HFFc6 (cell line): ENCODE measurements at places on chromosomes 7 and 10. TPM values are rescaled to one million over a fixed set of nuclear protein-coding genes. Genes with fewer than 3 reads are reported as not detected.

- H3K27ac ChIP-seq: peak overlapping the region; percentile 97
- peaks cover 48% of the 10 kb centered on the region for H3K4me1 ChIP-seq
- no peaks in the 10 kb centered on the region; the same call in 1 of the 2 replicates for H3K27me3 ChIP-seq
- peak overlapping the region; percentile 49; the same call in 1 of the 2 replicates for H3K4me3 ChIP-seq
Measured at GRCh38 chr10:132515811-132516726, 21.5 kb upstream of the INPP5A start.

- H3K27ac ChIP-seq: peak overlapping the region; percentile 81
- peak overlapping the region; percentile 69 for H3K4me3 ChIP-seq
- H3K4me1 ChIP-seq: peaks cover 79% of the 10 kb centered on the region
- peaks cover 32% of the 10 kb centered on the region; the same call in 1 of the 2 replicates for H3K36me3 ChIP-seq
- DNase-seq: no peak
Measured at GRCh38 chr10:74011017-74011416, 13.1 kb downstream of the VCL start.

GRCh38 chr10:71269301-71270288 is 49.5 kb upstream of the SLC29A3 start:
- peaks cover 43% of the 10 kb centered on the region for H3K4me1 ChIP-seq
- H3K27me3 ChIP-seq: peaks cover under 1% of the 10 kb centered on the region; the same call in 1 of the 2 replicates
- no peak overlapping the region for H3K4me3 ChIP-seq
- H3K36me3 ChIP-seq: no peaks in the 10 kb centered on the region
- no peak for DNase-seq

DNA sequence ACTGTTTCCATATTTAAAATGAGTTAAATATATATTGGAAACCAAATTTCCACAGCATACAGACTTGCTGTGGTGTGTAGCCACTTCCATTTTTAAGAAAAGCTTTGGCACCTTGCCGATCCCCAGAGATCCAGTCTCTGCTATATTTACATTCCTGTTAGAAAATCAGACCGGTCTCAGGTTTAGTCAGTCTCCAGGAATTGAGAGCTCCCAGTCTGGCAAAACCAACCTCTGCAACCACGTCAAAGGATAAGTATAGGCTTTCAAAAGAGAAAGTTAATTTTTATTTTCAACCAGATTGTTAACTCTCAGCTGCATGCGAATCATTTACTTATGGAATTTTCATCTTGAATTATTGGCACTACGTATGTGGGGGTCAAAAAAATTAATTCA is 28.2 kb downstream of the PUS7 start:
- peak; percentile 90 for DNase-seq
- no peaks in the 10 kb centered on the region; the same call in 1 of the 2 replicates for H3K27me3 ChIP-seq
- peaks cover 70% of the 10 kb centered on the region for H3K4me1 ChIP-seq
- peak overlapping the region; percentile 83 for H3K4me3 ChIP-seq
- peaks cover 3% of the 10 kb centered on the region; the same call in 1 of the 2 replicates for H3K36me3 ChIP-seq

DNA sequence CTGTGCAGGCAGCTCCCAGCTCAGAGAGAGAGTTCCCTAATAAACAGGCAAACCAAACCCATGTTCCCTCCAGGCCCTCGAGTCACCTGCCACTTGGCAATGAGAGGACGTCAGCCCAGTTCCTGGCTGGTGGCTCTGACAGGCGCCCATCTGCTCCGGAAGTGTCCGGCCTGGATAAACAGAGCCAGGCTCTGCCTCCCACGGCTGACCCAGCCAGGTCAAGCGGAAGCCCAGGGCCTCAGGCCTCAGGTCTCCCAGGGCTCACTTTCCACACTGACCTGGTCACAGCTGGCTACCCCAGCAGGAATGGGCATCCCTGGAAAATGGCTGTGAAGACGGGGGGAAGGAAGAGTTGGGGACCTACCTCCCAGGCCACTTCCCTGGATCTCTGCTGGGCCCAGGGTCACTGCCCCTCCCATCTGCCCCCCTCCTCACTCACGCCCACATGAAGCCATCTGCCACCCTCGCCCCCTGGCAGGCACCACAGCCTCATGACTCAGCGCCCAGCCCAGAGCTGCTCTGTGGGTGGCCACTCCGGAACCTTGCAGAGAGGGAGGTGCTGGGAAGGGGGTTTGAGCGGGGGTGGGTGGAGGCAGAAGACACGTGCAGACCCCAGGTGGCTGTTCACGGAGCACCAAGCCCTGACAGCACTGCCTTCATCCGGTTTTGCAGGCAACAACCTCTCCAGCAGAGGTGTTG is 37.4 kb upstream of the DUSP5 start:
- H3K27ac ChIP-seq: no peak overlapping the region
- H3K4me1 ChIP-seq: peaks cover 45% of the 10 kb centered on the region
- DNase-seq: no peak
- H3K36me3 ChIP-seq: no peaks in the 10 kb centered on the region
- peaks cover 3% of the 10 kb centered on the region for H3K27me3 ChIP-seq

- peaks cover 15% of the 10 kb centered on the region for H3K36me3 ChIP-seq
- H3K4me1 ChIP-seq: peaks cover 34% of the 10 kb centered on the region
- H3K27ac ChIP-seq: peak overlapping the region; percentile 100
- DNase-seq: peak; percentile 23
- peaks cover 6% of the 10 kb centered on the region; the same call in 1 of the 2 replicates for H3K27me3 ChIP-seq
Measured at GRCh38 chr10:18659819-18660535, 746 bp downstream of the ARL5B start.

GRCh38 chr7:29945259-29945809 is 44.3 kb downstream of the SCRN1 start:
- no peak overlapping the region for H3K4me3 ChIP-seq
- H3K4me1 ChIP-seq: peaks cover 18% of the 10 kb centered on the region
- H3K27ac ChIP-seq: no peak overlapping the region

DNA sequence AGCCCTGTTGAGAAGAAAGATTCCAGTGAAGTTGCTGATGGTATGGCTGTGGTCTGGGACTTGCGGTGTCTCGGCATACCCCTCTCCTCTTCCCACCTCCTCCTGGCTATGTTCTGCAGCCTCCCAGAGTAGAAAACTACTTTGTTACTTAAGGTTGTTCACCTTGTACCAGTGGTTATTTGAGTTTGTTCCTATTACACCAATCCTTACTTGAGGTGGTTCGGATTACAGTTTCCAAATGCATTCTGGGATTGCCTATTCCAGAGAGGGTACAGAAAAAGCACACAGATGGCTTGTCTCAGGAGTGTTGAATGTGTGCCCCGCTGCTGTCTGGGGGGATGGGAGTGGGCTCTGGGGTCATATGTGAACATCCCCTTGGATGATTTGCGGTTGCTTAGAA is 6.8 kb upstream of the ZNF783 start:
- H3K27ac ChIP-seq: no peak overlapping the region
- no peak overlapping the region for H3K4me3 ChIP-seq
- no peaks in the 10 kb centered on the region for H3K27me3 ChIP-seq
- no peak for DNase-seq
- H3K4me1 ChIP-seq: peaks cover 23% of the 10 kb centered on the region

GRCh38 chr10:3784510-3785250 is at the start of gene KLF6:
KLF6 (minus strand) TSS chr10:3785209; CDS start chr10:3785014, 195 bp downstream.
- no peak for DNase-seq
- H3K27me3 ChIP-seq: peaks cover 57% of the 10 kb centered on the region
- H3K27ac ChIP-seq: peak within 1 kb of the TSS; percentile 99
- peak within 1 kb of the TSS; percentile 96 for H3K4me3 ChIP-seq

The TCAF2 gene
- total RNA-seq: 1.3 to 2.1 TPM (median 1.9 TPM) in 3 replicates
